ENCODE measurements at places on chromosomes 2 and 18.

GRCh38 chr2:152369176-152369860 lies 34.3 kb downstream of the FMNL2 start:
- DNase-seq, result no peak

DNA sequence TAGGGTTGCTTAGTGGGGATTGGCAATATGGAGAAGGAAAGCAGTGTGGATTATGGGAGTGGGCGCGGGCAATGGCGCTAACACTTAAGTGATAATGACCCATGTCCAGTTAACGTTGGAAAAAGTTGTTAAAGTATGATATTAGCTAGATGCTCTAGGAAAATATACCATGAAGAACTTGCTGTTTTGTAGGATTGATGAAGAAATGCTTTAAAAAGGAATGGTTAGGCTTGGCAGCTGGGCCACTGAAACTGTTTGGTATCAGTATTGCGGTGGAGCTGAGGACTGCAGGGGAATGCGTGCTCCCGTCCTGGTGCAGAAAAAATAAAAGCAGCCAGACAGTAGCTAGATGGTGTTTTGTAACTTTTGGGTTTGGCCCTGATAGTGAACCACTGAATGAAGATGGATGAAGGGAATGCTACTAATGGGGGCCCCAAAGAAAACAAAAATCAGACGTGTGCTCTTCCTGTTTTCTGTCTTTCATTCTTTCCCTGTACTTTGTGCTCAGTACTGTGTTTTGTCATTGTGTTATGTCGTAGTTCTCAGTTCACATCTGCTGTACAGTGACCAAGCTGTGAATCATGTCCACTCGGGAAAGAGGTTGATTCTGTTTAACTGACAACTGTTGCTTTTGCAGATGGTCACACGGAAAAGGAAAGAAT lies 999 bp downstream of the INSIG2 start:
- peak; percentile 69 for DNase-seq

DNA sequence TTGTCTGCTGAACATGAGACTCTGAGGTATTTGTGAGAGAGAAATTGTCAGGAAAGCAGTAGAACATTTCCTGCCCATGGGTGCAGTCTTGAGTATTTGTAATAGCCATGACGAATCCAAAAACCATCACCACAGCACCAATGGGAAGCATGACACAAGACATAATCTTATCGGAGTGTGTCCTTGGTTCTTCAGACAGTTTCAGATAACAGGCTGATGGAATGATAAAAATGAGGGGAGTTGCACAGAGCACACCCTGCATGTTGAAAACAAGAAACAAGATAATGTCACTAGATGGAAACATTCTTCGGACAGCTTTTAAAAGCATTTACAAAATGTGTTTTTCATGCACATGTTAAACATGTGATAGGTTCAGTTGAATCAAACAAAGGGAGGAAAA lies 56.9 kb downstream of the SLC38A11 start:
- DNase-seq, result no peak

- DNase-seq, result no peak
Observed at GRCh38 chr2:188788621-188789020, 185.6 kb upstream of the COL3A1 start.

DNA sequence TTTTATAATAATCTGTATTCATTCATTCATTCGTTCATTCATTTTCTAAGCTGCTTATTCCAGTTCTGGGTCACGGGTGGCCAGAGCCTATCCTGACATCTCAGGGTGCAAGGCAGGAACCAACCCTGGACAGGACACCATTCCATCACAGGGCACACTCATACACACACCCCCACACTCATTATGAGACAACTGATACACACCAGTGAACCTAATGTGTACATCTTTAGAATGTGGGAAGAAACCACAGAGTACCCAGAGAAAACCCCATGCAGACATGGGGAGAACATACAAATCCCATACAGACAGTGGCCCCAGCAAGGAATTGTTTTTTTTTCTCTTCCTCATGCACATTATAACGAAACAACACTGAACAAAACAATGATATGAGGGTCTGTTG lies 54.7 kb downstream of the RTN4 start:
- no peak for DNase-seq

DNA sequence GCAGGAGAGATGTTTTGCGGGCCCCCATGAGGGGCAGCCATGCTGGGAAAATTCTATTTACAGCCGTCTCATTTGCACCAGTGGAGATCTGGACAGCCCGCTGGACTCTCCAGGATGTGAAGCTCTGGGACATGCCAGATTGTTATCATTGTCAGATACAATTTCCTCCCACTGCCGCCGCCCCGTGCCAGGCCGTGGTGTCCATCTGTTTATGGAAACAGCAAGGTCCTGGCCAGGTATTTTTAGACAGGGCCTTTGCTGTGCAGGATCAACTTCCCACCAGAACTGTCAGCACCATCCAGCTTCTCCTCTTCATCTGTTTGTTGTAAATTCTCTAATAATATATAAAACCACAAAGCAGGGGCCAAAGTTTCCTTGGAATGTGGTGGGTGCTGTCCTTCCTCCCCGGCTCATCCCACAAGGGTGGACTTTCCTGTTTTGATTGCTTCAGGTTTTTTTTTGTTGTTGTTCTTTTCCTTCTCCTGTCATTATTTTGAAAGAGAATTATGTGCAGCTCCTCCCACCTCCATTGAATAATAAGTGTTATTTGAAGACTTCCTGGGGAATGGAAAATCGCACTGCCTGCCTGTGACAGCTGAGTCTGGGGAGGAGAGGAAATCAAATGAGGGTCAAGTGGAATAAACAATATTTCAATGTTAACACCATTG lies 398.1 kb downstream of the TNS1 start:
- DNase-seq, result no peak

- no peak for DNase-seq
Observed at GRCh38 chr2:167462379-167462778, 574.1 kb downstream of the XIRP2 start.

Measured in SW480 (cell line).